NCI-H2081 treated with DMSO at 0.1 percent for 48 hours (cell line): ENCODE measurements at places on chromosomes 11 and 22.

DNA sequence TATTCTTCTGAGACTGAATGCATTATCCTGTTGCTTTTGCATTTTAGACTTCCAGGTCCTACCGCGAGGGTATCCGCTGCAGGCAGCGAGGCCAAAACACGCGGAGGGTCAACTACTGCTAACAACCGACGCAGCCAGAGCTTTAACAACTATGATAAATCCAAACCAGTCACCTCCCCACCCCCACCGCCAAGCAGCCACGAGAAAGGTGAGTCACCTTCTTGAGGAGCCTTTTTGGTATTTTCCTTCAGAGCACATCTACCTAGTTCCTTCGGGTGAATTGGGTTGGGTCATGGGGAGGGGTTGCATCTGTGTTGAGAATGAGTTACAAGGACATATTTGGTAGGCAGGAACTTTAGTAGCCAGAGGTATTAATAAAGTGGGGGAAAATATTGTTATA lies 179.8 kb downstream of the NAV2 start:
- no peak for DNase-seq

DNA sequence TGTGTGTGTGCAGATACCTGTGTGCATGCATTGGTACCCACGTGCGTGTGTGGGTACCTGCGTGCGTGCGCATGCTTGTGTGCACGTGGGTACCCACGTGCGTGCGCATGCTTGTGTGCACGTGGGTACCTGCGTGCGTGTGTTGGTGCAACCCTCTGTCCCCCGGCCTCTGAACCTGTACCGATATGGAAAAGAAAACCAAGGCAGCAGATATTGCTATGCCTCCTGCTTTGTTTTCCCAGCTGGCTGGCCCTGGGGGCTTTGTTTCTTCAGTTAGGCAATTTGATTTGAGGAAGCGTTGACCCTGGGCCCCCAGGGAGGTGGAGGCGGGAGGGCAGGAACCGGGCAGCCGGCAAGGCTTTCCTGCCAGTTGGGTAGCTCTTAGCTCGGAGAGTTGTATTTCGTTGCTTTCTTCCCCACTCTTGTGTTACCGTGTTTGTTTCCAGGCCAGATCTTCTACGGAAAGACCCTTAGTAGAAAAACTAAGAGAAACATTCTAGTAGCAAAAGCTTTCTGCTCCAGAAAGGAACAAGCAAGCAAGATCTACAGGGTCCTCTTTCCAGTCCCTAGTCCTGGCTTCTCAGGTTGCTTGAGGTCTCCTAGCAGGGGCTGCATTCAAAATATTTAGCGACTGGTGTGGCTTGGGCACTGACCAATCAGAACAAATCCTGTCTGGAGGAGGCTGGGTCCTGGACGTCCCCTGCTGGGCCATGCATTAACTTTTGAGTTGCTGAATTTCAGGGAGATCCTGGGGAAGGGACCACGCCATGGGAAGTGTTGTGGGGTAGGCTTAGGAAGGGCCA lies 26.3 kb upstream of the SORL1-AS1 start:
- DNase-seq: no peak

GRCh38 chr11:10476927-10477689 lies 22.0 kb downstream of the AMPD3 start:
- DNase-seq: no peak

DNA sequence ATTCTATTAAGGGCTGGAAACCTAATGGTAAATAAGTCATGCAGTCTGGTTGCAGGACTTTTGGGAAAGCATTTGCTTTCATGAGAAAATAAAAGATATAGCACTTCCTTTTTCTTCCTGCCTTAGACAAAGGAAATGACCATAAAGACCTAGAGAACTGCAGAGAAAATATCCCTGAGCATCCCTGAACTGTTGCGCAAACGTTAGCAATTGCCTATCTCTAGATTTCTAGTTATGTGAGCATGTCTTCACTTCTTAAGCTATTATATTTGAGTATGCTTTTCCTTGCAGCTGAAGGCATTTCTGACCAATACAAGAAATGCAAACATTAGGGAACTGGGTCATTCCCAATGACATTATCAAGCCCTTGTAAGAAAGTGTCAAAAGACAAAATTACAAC lies 110.6 kb downstream of the KIF18A start:
- DNase-seq: no peak

DNA sequence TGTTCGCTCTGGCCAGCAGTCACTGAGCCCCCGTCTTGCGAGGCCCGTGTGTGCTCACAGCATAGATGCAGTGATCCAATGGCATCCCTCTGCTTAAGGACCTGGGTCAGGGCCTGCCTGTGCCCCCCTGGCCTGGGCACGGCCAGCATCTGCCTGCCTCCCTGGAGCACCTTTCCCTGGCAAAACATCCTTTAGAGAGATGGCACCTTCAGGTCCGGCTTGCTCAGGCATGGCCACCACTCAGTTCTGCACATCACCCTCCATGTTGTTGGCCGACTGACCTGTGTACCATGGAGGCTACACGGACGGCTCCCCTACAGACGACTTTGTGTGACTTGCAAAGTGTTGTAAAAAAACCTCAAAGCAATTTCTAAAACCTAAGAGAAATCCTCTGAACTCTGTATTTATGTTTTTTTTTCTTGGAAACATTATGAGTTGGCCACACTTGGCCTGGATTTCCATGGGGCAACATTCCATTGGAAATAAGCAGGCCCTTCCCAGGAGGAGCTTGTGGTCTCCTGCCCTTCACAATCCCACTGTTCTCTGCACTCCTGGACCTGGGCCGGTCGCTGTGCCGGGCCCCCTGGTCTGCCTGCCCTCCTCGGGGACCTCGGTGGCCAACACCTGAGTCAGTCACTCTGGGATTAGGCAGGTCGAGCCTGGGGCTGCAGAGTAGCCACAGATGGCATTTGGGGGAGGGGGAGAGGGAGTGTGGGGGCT lies 592.4 kb downstream of the TBC1D22A start:
- DNase-seq: no peak

- DNase-seq: no peak
Measured at GRCh38 chr11:77001613-77002012, 32.6 kb upstream of the B3GNT6 start.

DNA sequence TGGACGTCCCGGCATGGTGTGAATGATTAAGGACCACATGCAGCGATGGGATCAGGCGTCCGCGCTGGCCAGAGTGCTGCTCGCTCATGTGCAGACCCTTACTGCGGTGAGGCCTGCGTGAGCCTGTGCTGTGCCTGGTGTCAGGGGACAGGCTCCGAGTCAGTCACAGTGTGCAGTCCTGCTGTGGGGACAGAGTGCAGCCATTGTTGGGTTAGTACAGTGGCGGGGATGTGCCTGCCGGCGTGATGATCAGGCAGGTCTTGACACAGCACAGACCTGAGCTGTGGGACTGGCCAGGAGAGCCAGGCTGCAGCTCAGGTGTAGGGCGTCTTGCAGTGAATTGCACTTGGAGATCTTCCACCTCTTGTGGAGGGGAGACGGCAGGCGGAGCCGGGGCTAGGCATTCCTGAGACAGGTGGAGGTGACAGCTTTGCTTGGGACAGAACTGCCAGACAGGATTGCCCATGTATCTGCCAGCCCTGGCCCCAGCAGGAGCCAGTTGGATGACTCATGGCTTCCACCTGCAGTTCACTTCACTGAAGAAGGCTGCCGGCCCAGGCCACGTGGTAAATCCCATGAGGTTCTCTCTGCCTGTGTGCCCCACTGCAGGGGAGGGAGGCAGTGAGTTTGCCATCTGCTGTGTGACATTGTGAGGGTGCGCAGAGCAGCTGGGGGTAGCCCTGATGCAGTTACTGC lies 17.3 kb downstream of the TRMU start:
- no peak for DNase-seq

DNA sequence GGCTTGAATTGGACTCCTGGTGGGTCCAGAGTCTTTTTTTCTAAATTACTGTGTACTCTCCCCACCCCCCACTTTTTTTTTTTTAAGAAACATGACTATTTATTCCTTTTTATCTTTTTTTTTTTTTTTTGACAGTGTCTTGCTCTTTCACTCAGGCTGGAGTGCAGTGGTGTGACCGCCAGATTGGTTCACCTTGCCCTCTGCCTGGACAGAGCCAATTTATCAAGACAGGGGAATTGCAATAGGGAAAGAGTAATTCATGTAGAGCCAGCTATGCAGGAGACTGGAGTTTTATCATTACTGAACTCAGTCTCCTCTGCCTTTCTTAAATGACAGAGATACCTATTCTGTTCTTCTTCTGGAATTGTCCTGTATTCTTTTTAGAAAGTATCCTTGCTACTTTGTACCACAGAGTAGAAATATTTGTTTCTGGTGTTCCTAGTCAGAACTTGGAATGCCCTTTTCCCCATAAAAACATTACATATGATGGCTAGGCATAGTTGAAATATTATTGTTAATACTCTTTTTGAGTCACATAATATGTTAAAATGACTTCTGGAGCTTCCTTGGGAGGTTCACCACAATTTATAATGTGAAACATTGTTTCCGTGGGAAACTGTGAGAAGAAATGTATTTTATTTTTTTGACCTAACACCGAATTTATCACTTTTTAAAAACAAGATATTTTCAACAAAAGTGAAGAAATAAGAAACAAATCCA lies 95.6 kb downstream of the UVRAG start:
- no peak for DNase-seq
